ENCODE measurements at places on chromosomes 2 and 18. TPM values are rescaled to one million over a fixed set of nuclear protein-coding genes. Genes with fewer than 3 reads are reported as not detected.

SCG2 gene
- not detected for total RNA-seq

ZNF519 gene
- 13.9 TPM for total RNA-seq

NT5DC4 gene
- not detected for total RNA-seq

DCC gene
- not detected for total RNA-seq

RAB6D gene
- total RNA-seq: not detected

SERPINB10 gene
- total RNA-seq: not detected

DNA sequence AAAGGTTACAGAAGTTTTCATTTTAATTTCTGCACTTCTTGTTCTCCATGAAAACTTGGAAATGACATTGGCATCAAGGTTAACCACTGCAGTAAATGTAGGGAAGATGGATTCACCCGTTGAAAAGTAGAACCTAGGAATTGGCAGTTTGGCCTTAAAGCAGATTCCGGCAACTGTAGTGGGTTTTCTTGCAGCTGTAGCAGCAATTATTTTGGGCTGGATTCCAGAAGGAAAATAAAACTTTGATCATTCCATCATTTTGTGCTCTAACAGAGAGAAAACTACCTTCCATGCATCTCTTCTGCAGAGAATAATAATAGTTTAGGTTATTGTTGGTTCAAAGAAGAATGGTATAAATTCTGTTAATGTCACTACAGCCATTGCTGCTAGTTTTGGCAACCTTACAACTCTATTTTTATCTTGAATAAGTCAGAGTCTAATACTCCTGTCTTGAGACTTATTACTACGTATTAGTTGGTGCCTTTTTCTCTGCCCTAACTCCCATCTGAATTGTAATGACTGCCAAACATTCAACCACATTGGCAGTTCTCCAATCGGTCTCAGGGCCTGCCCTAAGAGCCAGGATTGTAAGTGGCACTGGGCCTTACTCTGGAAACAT, 178.1 kb upstream of the PIEZO2 start:
- no peak for DNase-seq

GRCh38 chr18:56562479-56562878, 75.9 kb downstream of the TXNL1 start:
- DNase-seq: no peak

DNA sequence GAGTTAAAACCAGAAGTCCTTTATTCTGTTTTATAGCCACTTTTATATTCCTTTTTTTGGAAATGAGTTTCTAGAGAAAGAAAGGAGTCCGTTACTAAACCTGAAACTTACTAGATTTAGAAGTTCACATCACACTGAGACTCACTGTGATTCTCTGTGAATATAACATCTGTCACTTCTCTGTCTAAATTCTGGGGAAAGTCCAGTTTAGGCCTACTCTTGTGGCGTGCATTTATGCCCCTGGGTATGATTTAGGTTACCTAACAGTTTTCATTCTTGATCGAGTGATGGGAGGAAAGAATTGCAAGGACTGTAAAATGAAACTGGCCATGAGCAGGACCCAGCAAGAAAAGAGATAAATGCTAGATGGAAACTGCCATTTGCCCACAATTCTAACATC, 449.6 kb downstream of the SPAG16 start:
- DNase-seq: no peak

- no peak for DNase-seq
Observed at GRCh38 chr2:18626958-18627650, 37.7 kb upstream of the NT5C1B start.

DNA sequence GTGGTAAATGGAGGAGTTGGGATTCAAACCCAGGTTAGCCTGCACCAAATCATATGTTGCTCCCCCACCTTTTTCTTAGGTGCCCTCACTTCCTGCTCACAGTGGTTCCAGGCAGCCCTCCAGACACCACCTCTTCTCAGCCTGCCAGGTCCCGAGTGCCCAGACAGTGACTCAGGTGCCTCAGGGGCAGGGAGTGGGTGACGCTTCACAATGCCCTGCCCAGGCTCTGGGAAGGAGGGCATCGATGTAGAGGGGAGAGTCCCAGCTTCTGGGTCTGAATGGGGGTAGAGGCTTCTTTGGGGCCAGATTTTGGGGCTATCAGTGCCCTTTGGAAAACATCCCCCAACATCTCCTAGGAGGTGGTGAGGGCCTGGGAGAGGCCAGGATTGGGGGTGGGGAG, 5.2 kb upstream of the DNAJB2 start:
- DNase-seq: no peak

DNA sequence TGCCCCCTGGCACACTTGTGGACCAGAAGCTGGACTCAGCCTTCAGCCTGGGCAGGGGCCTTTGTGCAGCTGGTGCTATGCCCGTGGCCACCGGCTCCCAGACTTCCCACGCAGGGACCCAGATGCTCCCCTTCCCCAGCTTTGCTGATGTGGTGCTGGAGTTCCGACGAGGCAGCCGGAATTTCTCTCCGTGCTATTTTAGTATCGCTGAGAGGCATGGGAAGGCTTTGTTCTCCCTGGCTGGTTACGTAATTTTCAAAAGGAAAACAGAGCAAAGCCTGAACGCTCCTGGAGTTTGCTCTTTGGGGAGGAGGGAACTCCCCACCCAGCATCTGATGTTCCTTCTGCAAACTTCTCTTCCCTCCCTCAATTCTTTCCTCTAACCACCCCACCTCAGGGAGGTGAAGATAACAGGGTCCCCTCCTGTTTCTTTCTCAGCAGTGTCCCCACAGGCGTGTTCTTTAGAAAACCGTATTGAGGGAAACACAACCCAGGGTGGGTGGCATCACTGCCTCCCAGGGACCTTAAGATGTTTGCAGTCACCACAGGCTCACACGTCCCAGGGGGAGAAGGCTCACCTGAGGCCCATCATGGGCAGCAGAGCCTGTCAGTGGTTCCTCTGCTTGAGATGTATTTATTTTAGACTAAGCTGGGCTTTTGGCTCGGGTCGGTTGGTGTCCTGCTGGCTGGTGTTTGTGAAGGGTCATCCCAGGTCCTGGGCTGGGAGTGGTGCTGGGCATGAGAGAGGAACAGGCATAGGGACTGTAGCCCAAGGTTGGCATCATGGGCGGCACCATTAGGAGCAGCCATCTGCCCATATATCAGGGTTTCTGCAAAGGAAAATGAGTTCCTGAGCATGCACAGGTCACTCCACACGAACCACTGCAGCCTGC, 95.0 kb downstream of the MAPK4 start:
- no peak for DNase-seq

GRCh38 chr2:212940816-212941215, 210.6 kb downstream of the IKZF2 start:
- DNase-seq: no peak

GRCh38 chr18:48589797-48590519, 51.1 kb downstream of the CTIF start:
- no peak for DNase-seq

- DNase-seq: peak; percentile 33
Observed at GRCh38 chr2:234373481-234374149, 123.3 kb downstream of the ARL4C start.

DNA sequence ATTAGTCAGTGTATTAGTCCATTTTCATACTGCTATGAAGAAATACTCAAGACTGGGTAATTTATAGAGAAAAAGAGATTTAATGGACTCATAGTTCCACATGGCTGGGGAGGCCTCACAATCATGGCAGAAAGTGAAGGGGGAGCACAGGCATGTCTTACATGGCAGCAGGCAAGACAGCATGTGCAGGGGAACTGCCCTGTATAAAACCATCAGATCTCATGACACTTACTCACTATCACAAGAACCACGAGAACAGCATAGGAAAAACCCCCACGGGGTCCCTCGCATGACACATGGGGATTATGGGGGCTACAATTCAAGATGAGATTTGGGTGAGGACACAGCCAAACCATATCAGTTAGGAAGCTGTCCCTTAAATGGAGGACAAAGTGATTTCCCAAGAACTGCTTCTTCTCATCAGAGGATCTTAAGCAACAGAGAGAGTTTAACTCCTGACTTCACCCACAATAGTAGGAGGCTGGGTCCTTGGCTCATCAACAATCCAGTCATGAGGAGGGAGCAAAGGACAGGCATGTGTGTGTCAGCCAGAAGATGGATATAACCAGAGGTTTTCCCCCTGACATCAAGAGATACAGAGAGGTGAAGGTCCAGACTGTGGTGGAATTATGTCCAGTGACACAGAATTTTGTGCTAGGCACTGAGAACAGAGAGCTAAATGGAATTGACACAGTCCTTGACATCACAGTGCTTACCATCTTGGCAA, 203.8 kb upstream of the SH3BP4 start:
- no peak for DNase-seq

DNA sequence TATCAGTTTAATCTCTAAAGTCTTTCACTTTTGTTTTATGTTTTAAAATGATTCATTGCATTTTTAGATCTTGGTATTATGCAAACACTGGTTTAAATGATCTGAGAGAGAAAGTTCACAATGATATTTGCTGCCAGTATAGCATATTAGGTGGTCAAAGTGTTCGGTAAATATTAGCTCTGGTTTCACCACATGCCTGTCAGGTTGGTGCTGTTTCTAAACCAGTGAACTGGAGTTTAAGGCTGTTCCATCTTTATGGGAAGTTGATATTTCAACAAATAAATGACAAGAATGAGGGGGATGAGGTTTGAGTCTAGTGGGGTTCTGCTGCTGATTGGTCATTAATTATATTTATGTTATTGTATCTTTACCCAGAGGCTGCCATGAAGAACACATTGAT, 436.4 kb downstream of the DCDC2C start:
- no peak for DNase-seq

- DNase-seq: no peak
Observed at GRCh38 chr18:48729404-48729803, 190.6 kb downstream of the CTIF start.

- DNase-seq: no peak
Observed at GRCh38 chr2:64086347-64087082, 57.7 kb downstream of the PELI1 start.

DNA sequence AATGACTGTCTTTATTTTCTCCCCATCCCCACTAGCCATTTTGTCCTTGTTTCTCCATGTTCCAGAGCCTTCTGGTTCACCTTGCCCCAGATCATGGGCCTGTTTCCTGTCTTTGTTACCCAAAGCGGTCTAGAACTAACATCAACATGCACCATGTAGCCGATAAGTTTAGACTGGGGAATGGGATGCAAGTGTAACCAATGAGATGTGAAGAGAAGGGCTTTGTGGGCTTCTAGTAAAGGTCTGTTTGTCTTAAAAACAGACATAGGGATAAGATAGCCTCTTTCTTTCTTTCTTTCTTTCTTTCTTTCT, 25.7 kb downstream of the INPP5D start:
- DNase-seq: no peak

- DNase-seq: no peak
Observed at GRCh38 chr2:137255990-137256389, 490.6 kb downstream of the THSD7B start.

DNA sequence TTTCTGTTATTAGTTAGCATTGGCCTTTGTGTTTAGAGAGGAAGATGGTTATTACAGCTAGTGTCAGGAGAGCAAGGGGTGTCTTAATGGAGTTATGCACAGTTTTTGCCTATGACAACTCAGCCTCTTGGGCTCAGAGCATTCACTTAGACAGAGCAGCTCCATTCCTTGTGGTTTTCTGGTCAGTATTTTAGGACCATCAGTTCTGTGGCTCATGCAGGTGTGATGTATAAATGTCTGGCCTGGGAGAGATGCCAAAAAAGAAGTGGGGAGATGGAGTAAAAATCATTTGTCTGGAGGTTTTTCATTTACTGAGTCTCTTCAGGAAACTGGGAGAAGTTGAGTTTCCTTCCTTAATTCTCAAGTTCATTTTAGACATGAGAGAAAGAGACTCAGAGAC, 79.7 kb downstream of the PRKCE start:
- no peak for DNase-seq

- no peak for DNase-seq
Observed at GRCh38 chr2:72097276-72097675, 50.4 kb downstream of the CYP26B1 start.

- DNase-seq: no peak
Observed at GRCh38 chr2:239688122-239688681, 287.4 kb upstream of the HDAC4 start.

DNA sequence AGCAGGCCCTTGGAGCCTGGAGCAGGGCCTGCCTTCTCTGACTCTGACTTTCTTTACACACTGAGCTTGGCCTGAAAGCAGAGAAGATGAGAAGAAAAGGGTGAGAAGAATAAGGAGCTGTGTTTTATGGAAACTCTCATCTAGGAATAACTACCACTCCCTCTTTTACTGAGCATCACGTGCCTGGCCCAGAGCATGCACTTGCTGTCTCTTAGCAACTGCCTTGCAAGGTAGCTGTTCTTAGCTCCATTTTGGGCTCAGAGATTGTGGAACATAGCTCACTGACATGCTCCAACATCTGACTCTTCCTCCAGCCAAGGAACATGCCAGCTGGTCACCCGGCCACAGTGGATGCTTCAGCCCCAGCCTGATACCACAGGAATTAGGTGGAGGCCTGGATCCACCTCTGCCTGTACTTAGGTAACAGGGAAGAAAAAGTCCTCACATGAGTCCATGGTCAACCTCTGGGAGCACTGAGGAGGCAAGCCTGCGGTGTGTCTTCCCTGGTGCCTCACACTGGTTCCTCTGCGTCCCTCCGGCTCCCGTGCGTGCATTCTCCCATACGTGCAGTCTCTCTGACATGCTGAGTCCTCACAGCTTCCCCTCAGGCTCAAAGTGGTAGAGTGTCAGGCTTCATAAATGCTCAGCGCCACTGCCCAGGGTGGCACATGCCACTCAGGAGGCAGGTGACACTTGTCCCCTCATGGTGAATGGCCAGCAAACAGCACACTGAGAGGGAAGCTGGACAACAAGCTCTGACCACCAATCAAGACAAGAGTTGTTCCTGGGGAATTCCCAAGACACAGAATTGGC, 35.7 kb downstream of the AMER3 start:
- DNase-seq: no peak

Data from activated naive CD4-positive, alpha-beta T cell treated with anti-CD3 and anti-CD28 coated beads for 36 hours (primary cell).